Activated CD8-positive, alpha-beta memory T cell treated with anti-CD3 and anti-CD28 coated beads for 4 hours (primary cell): ENCODE measurements at places on chromosomes 1 and 21.
A peak's percentile ranks its signal among the peaks of the same experiment; 100 is the strongest.

DNA sequence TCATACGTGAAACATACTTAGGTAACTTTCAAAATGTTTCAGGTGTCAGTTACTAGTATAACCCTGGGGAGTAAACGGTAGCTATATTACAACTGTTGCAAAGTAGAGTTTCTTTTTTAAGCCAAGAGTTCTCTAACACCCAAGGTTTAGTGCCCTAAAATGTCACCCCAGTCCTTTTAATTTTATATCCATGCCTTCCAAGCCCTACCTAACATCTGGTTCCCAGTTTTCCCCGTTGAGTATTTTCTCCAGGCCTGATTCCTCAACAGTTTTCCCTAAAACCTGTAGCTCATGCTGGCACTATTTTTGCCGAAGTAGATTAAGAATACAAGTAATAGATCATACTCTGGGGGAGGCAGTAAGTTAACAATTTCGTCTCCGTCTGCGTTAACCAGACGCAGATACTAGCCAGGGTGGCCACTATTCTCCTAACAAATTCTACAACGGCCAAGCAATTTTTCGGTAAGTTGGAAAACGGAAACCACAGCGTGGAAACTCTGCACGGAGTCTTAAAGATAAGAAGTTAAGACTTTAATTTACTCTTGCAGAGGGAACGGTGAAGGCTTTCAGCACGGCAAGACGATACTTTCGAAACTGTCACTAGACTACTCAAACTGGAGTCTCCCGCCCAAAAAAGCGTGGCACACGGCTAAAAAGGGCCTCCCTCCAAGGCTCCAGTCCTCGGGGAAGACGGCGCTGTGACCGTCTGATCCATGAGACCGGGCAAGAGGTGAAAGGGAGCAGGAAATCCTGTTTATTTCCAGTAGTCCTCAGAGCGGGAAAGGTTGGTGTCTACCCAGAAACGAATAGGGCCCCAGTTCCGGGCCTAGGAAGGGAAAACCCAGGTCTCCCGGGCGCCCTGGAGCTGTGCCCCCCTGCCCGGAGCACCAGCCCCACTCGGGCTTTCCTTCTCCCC lies 945 bp downstream of the SRSF4 start:
- DNase-seq, result no peak

GRCh38 chr1:235293322-235293942 lies 34.5 kb downstream of the ARID4B start:
- DNase-seq, result no peak

DNA sequence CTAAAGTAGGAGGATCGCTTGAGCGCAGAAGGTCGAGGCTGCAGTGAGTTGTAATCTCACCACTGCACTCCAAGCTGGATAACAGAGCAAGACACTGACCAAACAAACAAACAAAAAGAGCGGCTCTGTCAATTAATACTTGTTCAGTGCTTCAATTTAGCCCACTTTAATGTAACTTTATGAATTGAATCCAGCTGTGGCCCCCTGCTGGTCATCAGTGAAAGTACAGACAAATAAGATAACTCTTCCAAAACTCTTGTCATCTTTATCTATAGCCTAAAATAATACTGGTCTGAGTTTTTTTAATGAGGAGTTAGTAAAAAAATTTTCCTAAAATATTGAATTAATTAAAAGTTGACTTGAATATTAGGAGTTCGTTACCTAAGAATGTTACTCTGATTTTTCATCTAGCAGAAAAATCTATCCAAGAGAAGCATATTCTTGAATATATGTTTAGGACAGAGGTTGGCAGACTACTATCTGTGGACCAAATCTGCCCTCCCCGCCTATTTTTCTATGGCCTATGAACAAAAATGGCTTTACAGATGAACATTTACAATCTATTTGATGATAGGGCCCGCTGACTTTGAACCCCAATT lies 26.1 kb downstream of the ATP5PF start:
- peak; percentile 19 for DNase-seq

GRCh38 chr1:92410706-92411105 lies 76.0 kb downstream of the GFI1 start:
- DNase-seq, result no peak

GRCh38 chr1:35505911-35506798 lies 51.0 kb downstream of the KIAA0319L start:
- DNase-seq, result no peak

DNA sequence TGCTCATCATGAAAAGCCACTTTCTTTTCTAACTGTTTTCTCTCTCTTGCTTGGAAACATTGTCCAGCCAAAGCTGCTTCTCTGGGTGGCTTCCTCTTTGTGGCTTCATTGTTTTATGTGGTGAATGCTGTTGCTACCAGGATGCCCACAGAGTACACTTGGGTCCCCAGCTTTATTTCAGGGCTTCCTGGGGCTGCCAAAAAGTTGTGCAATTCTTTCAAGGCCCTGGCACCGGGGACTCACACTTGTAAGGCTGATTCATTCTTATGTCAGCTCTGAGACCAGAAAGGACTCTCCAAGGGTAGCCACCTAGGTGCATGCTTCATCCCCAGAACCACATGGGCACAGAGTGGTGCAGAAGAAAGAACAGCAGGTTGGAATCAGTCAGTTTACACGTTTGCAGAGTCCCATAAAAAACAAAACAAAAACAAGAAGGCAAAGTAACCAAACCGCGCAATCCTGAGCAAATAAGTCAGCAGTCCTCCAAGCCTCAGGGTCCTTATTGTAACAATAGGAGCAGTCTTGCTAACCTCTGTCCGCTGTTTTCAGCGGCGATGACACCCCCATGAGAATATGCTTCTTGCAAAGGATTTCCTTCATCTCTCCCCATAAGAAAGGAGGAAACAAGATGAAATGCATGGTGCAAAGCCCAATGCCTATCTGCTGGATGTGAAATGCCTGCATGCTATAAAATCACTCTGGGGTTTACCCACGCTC lies 89.9 kb upstream of the SSX2IP start:
- DNase-seq, result no peak

DNA sequence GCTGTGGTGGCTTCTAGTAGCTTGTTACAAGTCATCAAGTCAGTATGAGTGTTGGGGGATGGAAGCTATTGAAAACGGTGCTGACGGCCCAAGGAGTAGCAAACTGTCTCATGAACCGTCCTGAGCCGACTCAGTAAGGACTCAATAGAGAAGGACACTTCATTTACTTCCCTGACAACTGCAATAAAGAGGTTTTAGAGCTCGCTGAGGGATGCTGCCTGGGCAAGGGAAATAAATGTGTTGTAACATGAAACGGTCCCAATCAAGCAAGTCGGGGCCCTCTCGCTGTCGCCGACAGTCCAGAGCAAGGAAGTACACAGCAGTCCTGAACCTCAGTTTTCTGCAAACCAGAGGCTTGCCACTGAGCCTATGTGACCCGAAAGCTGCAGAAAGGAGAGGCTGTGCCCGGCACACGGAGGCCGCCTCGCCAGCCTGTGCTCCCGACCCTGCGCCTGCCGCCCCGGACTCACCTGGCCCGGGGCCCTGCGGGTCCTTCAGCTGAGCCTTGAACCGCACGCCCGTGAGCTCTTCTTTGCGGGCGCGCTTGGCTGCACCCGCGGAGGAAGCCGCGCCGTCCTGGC lies 423 bp downstream of the URB1 start:
- no peak for DNase-seq
